ENCODE measurements at places on chromosomes 3 and 15.
A peak's percentile ranks its signal among the peaks of the same experiment; 100 is the strongest.

- H3K4me1 ChIP-seq: peaks cover 61% of the 10 kb centered on the region
- peaks cover 66% of the 10 kb centered on the region for H3K36me3 ChIP-seq
- peak; percentile 43 for DNase-seq
- peak overlapping the region; percentile 58 for H3K4me3 ChIP-seq
- peak overlapping the region; percentile 79 for H3K27ac ChIP-seq
Measured at GRCh38 chr3:169780742-169781141, 7.5 kb downstream of the MYNN start.

GRCh38 chr15:87287156-87287555 is 969.4 kb downstream of the NTRK3 start:
- H3K4me1 ChIP-seq: no peaks in the 10 kb centered on the region
- no peak for DNase-seq
- H3K27me3 ChIP-seq: no peaks in the 10 kb centered on the region
- H3K36me3 ChIP-seq: no peaks in the 10 kb centered on the region

DNA sequence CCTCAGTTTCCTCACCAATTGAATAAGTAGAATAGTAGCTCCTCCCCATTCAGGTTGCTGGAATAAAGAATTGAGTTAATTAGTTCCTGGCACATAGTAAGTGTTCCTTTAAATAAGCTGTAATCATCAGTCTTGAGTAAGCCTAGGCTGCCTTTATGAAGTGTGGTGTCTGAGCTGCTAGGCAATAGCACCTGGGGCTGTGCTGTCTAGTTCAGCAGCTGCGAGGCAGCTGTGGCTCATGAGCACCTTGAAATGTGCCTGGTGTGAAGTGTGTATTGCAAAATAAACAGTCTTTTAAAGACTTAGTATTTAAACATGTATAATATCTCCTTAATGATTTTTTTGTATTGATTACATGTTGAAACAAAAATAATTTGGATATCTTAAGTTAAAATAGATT is 77.6 kb downstream of the TOP2B start:
- H3K27ac ChIP-seq: no peak overlapping the region
- DNase-seq: no peak
- H3K27me3 ChIP-seq: no peaks in the 10 kb centered on the region
- H3K4me3 ChIP-seq: no peak overlapping the region
- H3K4me1 ChIP-seq: no peaks in the 10 kb centered on the region
- H3K36me3 ChIP-seq: no peaks in the 10 kb centered on the region

DNA sequence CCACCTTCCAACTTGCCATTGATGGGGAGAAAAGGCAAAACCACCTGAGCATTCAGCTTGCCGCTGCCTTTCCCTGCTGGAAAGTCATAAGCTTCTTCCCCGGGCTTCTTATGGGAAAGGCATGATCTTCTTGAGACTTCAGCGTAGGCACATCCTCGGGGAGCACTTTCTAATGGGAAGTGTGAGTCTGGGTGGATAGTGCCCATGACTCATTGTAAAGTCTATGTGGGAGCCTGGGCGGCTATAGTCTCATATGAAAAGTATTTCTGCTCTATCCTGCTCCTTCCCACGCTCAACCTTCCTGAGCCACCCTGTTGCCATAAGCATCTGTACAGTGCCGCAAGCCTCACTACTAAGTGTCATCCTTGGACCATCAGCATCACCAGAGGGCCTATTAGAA is 309.9 kb upstream of the THBS1 start:
- H3K27ac ChIP-seq: no peak overlapping the region
- DNase-seq: no peak
- H3K4me3 ChIP-seq: no peak overlapping the region
- no peaks in the 10 kb centered on the region for H3K36me3 ChIP-seq

DNA sequence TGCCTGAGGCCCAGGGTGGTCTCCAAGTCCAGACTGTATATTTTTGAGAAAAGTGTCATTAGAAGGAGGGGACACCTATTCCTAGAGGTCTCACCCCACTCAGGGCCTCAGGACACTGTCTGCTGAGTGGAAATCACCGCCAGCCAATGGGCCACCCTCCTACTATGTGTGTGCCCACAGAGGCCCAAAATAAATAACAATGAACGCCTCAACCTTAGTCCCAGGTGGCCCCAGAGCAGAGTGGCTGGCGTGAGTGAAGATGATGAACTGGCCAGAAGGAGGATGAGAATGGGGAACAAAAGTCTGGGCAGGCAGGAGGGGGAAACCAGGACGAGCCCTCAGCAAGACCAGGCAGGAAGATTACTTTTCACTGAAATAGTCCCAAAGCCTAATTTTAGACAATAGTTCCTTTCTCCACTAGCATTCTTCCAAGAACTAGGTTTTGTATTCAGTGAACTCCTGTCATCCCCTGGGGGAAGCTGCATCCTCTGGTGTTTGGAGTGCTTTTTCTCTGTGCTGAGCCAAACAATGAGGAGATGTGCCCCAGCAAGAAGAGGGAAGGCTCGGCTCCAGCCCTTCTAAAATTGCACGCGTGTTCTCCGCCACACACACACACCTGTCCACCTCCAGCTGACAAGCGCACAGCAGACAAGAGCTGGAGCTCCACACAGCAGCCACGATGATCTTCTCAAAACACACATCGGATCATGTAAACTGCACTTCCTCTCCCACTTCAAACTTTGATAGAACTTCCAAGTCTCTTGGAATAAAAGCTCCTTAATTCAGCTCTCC is 72.2 kb downstream of the ADCY5 start:
- no peaks in the 10 kb centered on the region for H3K4me1 ChIP-seq
- no peak overlapping the region for H3K4me3 ChIP-seq
- H3K27me3 ChIP-seq: peaks cover 10% of the 10 kb centered on the region
- H3K27ac ChIP-seq: no peak overlapping the region

All from activated CD8-positive, alpha-beta T cell treated with anti-CD3 and anti-CD28 coated beads, Interleukin-2, amount 10 ng/mL, durations not matched to agents 7 days and 5 days (primary cell).